ENCODE measurements at places on chromosomes 11 and 22.

GRCh38 chr11:112650527-112650926 lies 310.7 kb upstream of the NCAM1 start:
- no peak for DNase-seq

- no peak for DNase-seq
Observed at GRCh38 chr11:36046932-36047331, 103.1 kb downstream of the LDLRAD3 start.

GRCh38 chr11:87081358-87081757 lies 43.6 kb downstream of the TMEM135 start:
- DNase-seq, result no peak

DNA sequence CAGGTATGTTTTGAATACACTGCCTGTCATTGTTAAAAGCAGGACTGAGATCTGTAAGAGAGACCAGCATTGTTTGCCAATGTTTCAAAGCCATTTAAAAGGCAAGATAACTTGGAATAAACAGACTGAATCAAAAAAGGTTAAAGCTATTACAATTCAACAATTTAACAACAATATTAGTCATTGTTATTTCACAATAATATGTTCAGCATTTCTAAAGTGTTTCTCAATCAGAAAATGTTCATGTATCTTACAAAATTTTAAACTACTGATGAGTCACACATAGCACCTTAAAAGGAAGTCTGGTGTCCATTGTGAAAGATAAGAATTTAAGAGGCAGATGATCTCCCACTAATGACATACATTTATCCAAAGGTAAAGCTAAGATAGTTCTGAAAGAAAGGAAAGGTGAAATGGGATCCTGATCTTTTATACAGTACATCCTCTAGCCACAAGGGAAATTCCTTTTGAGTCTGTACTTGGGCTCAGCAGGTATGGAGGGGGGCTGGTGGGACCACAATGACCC lies 79.7 kb downstream of the MAML2 start:
- DNase-seq, result peak; percentile 80

GRCh38 chr11:3942956-3943497 lies 87.6 kb downstream of the STIM1 start:
- DNase-seq, result no peak

DNA sequence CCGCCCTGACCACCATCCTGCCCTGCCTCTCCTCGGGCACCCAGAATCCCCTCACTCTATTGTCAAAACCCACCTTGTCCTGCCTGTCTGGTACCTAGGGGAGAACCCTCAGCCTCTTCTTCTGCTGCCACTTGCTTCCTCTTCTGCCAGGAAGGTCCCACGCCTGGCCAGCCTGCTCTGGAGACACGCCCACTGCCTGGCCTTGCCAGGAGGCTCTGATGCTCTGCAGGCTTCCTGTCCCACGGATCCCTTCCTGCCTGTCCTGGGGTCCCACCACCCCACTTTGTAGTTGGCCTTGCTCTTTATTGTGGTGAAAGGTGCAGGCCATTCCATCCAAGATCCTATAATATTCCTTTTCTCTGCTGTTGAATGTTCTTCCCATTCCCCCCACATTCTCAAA lies 63.4 kb downstream of the BMAL1 start:
- no peak for DNase-seq

- DNase-seq, result no peak
Observed at GRCh38 chr11:33185756-33186155, 24.5 kb upstream of the CSTF3 start.

- DNase-seq, result peak; percentile 30
Observed at GRCh38 chr11:74937696-74938475, 11.0 kb downstream of the XRRA1 start.

DNA sequence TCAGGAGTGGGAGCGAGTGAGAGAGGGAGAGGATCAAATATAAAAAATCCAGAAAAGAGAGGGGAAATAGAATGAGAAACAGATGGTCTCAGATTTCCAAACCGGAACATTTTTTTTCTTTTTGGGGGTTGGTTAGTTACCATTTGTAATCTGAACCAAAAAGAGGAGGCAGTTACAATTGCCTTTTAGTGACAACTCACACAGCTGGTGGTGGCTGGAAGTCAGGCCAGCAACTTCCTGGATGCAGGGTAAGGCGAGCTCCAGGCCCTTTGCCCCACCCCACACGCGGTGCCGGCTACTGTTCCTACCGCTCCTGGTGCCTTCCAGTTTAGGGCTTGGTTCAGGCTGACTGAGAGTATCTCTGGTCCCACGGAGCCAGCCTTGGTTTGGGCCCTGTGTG lies 21.0 kb upstream of the UBASH3B start:
- peak; percentile 78 for DNase-seq

DNA sequence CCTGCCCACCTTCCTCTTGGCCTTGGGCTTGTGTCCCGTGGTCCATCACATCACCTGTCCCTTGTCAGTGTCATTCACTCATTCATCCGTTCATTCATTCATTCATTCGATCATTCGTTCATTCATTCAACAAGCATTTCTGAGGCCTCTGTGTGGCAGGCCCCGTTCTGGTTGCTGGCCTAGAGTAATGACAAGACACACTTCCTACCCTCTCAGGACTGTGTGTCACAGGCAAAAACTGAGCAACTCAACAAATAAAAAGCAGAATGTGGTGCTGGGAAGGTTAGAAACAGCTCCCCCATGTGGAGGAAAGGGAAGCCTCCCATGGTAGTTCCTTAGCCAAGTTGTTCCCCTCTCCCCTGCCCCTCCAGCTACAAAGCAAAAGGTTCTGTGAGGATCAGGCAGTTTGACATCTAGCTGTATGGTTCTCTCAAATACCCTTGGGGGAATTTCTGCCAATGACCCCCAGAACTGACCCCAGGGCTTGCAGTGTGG lies 1.6 kb upstream of the OMP start:
- DNase-seq, result no peak

GRCh38 chr11:28657378-28658030 lies 549.3 kb downstream of the METTL15 start:
- peak; percentile 34 for DNase-seq

- no peak for DNase-seq
Observed at GRCh38 chr22:35346596-35347220, 34.2 kb upstream of the HMOX1 start.

DNA sequence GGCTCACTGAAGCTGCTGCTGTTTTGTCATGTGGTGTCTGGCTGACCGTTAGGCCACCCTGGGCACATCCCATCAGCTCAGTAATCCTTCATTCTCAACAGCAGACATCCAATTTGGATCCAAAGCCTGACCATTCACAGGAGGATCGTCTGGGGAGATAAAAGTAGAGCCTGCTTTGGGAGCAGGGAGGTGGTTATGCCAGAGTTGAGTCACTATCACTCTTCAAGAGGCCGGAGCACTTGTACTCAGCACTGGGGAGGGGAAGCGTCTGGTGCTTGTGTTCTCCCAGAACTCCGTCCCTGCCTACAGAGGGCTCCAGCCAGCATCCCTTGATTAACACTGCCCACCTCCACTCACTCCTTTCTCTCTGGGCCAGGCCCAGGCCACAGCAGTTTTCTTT lies 382.6 kb downstream of the OPCML start:
- DNase-seq, result no peak

- DNase-seq, result no peak
Observed at GRCh38 chr11:92844197-92844596, 125.3 kb upstream of the MTNR1B start.

GRCh38 chr11:15278128-15278527 lies 163.4 kb downstream of the INSC start:
- DNase-seq, result no peak

DNA sequence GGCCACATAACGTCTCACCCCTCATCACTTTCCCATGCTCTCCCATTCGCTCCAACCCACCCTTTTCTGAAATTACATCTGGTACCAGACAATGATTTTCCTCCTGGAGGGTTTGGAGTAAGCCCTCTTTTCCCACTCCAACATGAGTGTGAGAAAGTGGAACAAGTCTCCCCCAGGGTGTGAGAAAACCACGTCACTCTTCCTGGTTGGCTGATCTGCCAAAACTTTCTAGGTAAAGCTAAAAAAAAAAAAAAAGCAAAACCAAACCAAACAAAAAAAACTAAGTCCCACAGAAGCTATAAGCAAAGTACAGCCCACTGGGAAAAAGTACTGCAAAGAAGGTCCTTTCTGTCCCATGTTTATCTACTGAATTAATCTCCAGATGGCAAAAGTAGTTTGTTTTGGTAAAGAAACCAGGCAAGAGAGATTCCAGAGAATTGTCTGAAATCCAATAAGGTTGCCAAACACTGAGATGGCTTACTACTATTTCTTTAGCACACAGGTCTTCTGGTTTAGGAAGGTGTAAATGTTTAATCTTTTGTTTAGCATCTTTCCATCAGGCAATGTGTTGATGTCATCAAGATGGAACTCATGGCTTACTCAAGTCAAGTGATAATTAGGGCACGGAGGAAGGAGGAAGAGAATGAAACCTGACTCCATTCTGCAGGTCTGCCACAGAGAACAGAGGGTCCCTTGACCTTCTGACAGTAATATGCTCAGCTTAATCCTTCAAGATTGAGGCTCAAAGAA lies 395.6 kb downstream of the LARGE1 start:
- DNase-seq, result no peak

GRCh38 chr11:72598906-72599305 lies 75.3 kb downstream of the PDE2A start:
- DNase-seq, result no peak

DNA sequence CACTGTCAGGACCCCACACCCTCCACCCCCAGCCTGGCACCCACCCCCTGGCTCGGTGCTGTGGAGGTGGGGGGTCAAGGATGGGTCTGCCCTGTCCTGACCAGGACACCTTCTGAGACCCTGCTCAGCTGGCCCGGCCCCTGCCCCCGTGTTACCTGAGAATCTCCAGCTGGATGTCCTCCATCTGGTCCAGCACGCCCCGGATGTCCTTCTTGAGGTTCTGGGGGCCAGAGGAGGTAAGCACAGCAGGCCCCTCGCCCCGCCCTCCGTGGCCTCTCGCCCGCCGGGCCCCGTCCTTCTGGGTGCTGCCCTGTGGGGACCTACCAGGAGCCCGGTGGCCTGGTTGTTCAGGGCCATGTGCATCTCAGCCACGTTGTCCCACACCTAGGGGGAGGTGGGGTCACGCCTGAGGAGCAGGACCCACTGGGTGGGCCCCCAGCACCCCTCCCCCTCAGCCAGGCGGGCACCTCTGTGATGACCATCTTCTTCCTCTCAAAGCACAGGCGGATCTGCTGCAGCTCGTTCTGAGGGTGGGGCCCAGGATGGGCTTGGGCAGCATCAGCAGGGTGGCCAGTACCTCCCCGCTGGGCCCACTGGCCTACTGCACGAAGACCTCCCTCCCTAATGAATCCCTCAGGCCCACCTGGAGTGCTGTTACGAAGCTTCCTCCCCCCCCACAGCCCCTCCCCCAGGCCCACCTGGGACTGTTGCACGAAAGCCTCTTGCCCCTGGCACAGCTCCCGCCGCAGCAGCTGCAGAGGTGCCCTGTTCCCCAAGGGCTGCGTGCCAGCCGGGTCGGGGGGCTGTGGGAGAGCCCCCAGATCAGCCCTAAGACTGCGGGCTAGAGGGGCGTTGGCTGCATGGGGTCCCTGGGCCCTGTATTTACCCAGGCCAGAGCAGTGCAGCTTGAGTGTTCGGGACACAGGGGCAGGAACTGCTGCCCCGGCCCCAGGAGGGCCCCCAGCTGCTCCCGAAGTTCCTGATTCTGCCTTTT lies 1.3 kb downstream of the CCDC188 start:
- DNase-seq, result no peak

GRCh38 chr11:64723907-64724862 lies 1.2 kb upstream of the NRXN2 start:
- no peak for DNase-seq

DNA sequence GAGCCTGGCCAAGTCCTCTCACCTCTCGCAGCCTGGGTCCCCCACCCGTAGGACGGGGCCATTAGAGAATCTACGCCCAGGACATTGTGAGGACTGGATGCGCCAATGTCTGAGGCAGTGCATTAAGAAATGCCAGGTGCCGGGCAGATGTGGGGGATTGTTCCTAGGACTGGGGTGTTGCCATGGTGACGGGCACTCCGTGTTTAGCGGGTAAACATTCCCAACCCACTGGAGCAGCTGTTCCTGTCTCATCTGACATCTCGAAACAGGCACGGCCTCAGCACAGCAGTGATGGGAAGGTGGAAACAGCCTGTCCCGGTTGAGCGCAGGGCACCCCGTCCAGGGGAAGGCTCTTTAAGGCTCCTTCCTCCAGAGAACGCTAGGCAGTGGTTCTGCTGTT lies 99.6 kb upstream of the RTL6 start:
- DNase-seq, result peak; percentile 24

- no peak for DNase-seq
Observed at GRCh38 chr11:2580061-2580421, 119.8 kb downstream of the KCNQ1OT1 start.

GRCh38 chr11:94845622-94846021 lies 77.5 kb downstream of the AMOTL1 start:
- no peak for DNase-seq

DNA sequence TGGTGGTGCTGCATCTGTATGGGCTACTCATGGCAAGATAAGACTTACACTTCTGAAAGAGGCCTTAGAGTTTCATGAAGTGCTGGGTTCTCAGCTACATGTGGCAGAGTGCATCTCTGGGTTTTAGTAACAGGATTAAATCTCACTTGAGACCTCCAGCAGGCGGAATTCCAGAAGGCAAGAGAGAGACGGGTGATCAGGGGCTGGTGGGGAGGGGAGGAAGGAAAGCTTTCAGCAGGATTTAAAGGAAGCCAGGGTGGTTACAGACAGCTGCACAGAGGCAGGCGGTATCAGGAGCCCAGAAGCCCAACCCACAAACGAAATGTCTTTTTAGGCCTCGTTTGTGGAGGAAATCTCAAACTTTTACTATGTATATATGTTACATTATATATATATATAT lies 56.2 kb upstream of the CD82 start:
- DNase-seq, result no peak

DNA sequence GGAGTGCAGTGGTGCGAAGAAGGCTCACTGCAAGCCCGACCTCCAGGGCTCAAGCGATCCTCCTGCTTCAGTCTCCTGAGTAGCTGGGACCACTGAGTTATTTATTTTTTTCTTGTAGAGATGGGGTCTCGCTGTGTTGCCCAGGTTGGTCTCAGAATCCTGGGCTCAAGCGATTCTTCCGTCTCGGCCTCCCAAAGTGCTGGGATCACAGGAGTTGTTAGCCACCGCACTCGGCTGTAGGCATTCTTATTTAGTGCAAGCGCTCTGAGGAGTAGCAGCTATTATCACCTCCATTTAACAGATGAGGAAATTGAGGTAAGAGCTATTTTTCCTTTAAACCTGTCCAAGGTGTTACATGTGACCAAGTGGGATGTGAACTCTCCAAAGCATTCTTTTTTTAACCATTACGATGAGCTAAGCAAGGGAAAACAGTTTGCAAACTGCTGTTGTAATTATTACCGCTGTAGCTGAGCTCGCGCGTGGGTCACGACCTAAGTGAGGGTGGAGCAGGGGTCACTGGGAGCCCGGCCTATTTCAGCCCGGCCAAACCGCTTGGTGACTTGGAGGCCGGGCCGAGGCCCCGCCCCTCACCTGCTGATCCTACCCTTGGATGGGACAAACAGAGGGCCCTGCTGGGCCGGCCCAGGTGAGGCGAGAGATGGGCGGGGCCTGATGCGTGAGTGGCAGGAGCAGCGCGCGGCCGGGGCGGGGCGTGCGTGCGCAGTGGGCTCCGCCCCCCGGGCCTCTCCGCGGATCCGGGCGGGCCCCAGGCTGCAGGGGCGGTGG lies 449 bp upstream of the KREMEN1 start:
- peak; percentile 68 for DNase-seq

GRCh38 chr11:96012086-96012824 lies 88.3 kb upstream of the MTMR2 start:
- DNase-seq, result peak; percentile 72

Data from fibroblast of skin of abdomen (primary cell).